ENCODE measurements at places on chromosomes 4 and X.

DNA sequence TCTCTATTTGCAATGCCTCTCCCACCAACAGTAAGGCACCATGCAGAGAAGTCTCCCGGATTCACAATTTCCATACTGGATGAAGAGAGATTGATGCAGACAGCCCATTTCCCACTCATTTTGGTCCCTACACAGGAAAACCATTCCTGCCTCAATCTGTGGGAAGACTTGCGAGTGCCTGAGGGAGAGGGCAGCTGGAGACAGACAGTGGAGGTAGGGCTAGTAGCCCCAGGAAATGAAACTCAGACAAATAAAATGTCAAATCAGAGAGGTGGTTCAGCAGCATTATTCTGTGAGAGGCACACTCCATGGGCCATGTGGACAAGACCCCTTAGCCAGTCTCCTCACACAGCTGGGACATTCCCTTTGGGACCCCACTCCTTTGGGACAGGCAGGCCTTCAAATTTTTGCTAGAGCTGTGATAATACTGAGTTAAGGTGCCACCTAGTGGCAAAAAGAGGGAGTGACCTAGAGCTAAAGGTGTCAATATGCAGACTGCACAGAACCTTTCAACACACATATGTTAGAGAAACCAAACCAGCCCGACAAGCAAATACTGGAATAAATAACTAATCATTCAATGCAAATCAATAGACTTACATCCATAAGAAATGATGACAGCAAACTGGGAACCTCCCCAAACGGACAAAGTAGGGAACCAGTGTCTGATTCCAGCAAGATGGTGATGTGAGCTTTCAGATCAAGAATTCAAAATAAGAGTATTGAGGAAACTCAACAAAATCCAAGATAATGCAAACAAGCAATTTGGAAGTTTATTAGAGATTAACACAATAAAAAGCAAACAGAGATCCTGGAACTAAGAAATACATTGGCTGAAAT lies 1865.3 kb upstream of the AGA start:
- no peak for DNase-seq

- DNase-seq = no peak
These were observed 214.4 kb downstream of the DCHS2 start for GRCh38 chr4:154277172-154277571.

GRCh38 chr4:44738615-44739014 lies 12.3 kb upstream of the GNPDA2 start:
- no peak for DNase-seq

DNA sequence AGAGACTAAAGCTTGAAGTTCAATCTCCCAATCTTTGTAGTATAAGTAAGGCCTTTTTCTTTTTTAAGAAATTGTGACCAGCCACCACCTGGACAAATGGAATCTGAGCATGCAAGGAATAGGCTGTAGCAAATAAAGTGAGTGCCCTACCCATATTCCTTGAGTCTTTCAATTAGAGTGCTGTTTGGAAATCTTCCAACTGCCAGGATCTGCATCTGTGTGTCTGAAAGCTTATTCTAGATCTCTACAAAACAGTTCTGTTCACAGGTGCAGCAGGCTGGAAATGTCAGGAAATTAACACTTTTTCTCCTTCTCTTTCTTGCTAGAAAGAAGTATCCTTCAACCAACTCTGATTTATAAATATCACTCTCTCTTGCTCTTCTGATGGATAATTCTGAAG lies 76.7 kb upstream of the NDST3 start:
- no peak for DNase-seq

DNA sequence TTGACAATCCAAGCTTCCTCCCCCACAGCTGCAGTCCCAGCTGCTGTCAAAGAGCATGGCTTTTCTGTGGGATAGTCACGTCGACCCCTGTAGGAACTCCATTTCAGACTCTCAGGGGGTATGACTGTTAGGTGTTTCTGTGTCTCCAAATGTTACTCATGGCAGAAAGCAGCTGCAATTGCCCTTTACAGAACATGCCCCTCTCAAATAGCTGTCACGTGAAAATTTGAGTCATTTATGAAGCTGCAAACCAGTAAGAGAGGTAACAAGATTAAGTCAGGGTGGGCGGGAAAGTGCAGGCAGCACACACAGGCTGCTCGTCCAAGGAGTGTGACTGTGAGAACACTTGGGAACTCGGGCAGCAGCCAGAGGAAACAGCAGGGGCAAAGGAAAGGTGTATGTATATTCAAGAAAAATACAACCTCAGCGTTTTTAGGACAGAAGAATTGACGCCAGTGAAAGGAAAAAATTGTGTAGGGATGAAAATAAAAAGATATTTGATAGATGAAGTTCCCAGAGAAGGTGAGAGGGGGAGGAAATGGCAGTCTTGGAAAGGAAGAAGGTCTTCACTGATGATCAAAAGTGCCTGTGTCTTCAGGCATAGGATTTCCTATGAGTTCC lies 66.5 kb upstream of the TMEM184C start:
- DNase-seq = no peak

Data from cerebellum (tissue), 4 donors.